ENCODE measurements at places on chromosomes 5 and 9. TPM values are rescaled to one million over a fixed set of nuclear protein-coding genes. Genes with fewer than 3 reads are reported as not detected.

PNPLA7 gene
- total RNA-seq = 3.9 TPM

- DNase-seq = no peak
These were observed 21.4 kb downstream of the FREM1 start for GRCh38 chr9:14888875-14889274.

ACOT12 gene
- 0.74 TPM for total RNA-seq

- DNase-seq = no peak
These were observed 53.3 kb upstream of the SMC5 start for GRCh38 chr9:70205366-70206020.

DNA sequence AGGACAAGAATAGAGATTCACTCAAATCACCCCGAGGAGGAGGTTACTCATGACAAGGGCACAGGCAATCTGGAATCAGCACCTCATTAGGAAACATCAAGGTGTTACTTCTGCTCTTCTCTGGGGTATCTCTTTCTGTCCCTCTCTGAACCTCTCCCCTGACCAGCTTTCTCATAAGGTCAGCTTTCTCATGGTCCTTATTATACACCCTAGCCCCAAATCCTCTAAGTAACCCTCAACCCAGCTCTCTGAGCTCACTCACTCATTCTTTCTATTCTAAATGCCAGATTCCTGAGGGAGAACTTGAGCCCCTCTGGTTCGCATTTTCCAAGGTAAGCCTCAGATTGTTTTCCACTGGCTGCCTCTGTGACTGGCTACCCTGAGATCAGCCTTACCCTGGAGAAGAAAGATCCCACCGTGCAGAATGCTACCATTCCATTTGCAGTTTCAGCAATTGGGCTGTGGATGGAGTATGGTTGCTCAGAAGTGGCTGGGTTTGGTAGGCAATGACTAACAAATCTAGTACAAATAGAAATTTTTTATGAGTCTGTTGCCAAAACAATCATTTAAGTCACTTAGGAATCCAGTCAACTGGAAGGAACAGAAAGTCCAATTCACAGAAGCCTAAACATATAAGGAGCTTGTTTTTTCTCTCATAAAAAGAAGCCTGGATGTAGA lies 9.0 kb upstream of the TIMD4 start:
- DNase-seq = no peak

CNTLN gene
- total RNA-seq = not detected
